ENCODE measurements at places on chromosomes 2 and 18.
A peak's percentile ranks its signal among the peaks of the same experiment; 100 is the strongest.

DNA sequence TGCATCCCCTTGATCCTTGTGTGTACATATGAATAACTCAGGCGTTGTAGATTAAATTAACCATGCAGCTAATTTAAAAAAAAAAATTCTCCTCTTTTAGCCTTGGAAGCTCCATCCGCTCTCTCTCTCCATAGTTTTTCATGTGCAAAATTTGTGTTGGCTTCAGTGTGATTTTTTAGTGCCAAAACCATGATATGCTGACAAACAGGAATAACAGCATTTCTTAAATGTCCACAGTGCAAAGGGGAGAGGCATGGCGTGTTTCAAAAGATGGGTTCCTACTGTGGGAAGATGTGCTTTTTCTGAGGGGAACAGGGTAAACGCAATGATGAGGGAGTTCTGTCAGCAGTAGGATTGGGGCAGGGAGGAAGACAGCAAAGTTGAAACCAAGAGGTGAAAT lies 247.0 kb downstream of the ICOS start:
- DNase-seq, result no peak

- no peak for DNase-seq
These were observed 158.8 kb downstream of the L3MBTL4 start for GRCh38 chr18:6255886-6256285.

GRCh38 chr2:2170861-2171260 lies 160.2 kb downstream of the MYT1L start:
- DNase-seq, result no peak

DNA sequence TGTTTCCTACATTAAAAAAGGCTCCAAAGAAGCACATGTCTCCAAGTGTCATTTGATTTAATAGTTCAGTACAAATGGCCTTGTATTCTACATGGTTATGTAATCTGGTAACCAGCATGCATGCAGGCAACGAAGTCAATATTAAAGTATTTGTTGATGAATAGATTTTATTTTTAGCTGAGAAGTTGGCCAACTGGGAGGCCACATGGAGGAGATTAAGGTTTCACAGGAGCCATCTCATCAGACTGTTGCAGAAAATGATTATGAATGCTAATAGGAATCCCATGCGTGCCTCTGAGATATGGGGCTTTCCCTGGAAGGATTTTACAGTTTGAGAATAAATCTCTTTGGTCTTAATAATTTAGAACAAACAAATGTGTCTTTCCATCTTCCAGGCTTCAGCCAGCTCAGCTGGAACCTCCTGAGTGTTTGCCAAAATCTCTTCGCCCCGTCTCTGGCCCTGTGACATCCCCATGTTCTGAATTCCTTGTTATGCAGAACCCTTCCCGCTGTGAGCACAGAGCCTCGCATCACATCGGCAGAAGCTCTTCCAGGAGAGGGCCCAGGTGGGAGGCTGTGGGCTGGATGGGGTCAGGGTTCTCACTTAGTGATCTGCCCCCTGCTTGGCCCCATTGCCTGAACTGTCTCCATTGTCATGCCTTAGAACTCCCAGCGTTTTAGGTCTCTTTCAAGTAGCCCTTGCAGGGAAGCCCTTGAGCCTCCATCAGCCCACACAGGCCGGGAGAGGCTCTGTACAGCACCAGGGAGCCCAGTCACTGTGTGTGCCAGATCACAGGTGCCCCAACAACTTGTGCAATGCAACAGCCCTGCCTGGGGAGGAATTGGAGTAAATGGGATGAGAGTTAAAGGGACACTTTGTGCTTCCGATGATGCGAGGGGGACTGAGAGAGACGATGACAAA lies 190.5 kb upstream of the TWIST2 start:
- peak; percentile 70 for DNase-seq

GRCh38 chr2:143582046-143582747 lies 453.0 kb downstream of the ARHGAP15 start:
- DNase-seq, result peak; percentile 22

- no peak for DNase-seq
These were observed 9.8 kb upstream of the RPL31 start for GRCh38 chr2:100992262-100992661.

All from AG08395 (cell line).